OCI-LY7 (cell line): ENCODE measurements at places on chromosomes 1 and 21. TPM values are rescaled to one million over a fixed set of nuclear protein-coding genes. Genes with fewer than 3 reads are reported as not detected.

DNA sequence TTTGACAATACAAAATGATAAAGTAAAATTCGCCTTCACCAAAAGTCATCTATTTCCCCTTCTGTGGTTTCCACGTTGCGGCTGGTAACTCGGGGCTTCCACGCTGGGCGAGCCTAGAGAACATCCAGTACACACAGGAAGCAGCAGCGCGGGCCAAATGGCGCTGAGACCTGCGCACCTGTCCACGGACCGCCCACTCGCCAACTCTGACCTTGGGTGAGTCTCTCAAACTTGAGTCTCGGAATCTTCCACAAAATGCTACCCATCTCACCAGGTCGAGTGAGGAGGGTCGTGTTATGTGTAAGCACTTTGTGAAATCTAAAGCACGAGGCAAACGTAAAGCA lies 820 bp upstream of the TTF2 start:
- peak; percentile 85 for DNase-seq

Gene DISP3
- 0.37 and 0.97 TPM in 2 replicates for total RNA-seq

DNA sequence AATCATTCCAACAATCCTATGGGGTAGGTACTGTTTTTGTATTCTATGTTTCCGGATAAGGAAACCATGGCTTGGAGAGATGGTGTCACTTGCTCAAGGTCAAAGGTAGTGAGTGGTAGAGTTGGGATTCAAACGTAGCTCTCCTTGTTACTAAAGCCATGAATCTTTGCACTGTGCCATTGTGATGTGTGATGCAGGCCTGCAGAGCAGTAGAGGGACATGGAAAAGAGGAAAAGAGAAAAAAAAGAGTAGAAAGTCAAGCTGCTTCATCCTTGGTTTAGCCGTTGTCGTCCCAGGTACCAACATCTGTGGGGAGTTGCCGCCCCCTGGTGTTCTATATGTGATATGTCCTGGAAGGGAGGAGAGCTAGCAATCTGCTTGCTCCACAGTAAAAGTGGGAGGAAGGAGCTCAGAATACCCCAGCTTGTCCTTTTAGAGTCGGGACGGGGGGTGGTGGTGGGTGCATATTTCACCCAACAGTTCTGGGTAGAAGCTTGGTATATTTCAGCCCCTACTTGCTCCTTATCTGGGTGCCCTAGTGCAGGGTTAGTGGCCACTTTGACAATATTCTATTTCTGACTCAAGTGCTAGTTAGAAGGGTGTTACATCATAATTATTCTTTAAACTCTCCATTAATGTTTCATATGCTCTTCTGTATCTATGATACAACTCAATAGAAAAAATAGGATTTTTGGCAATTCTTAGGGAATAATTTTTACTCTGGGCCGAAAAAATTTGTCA lies 98.4 kb downstream of the EBNA1BP2 start:
- peak; percentile 77 for DNase-seq

GRCh38 chr1:171911506-171911905 lies 70.2 kb downstream of the DNM3 start:
- DNase-seq: no peak

DNA sequence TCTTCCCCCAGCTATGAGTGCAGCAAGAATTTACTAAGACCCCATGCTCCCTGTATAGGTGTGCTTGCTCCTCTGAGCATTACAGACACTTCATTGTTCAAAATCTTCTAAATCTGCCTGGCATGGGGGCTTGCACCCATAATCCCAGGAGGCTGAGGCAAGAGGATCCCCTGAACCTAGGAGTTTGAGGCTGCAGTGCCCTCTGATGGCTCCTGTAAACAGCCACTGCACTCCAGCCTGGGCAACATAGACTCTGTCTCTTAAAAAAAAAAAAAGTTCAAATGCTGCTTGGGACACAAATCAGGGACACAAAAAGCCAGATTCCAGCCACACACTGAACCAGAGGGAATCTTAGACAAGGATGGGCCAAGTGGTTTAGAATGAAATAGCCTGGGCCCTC lies 3.4 kb upstream of the ACOT7 start:
- DNase-seq: peak; percentile 27
